Right cardiac atrium (tissue), 5 donors: ENCODE measurements at places on chromosomes 6 and 20. TPM values are rescaled to one million over a fixed set of nuclear protein-coding genes. Genes with fewer than 3 reads are reported as not detected.

GRCh38 chr20:17155401-17155800 is 71.4 kb upstream of the PCSK2 start:
- DNase-seq = no peak

The BACH2 gene
- 2.8 TPM for total RNA-seq

DNA sequence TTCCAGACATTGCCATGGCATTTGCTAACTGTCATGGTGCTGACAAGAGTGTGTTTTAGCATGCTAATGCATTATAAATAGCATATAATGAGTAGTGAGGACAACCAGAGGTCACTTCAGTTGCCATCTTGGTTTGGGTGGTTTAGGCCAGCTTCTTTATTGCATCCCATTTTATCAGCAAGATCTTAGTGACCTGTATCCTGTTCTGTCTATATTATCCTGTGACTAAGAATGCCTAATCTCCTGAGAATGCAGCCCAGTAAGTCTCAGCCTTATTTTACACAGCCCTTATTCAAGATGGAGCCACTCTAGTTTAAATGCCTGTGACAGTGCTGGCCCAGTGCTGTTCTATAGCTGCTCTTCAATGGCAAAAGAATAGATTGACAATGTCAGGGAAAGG is 781.0 kb upstream of the ADGRB3 start:
- DNase-seq = no peak

GRCh38 chr20:57128044-57128757 is 138.2 kb downstream of the BMP7 start:
- DNase-seq = no peak

The SLCO4A1 gene
- total RNA-seq = 8.4 TPM

- DNase-seq = no peak
Observed at GRCh38 chr20:38471245-38471644, 1.4 kb upstream of the RALGAPB start.

GRCh38 chr20:58129721-58130151 is 98.7 kb downstream of the ANKRD60 start:
- DNase-seq = no peak

The CTAGE9 gene
- not detected for total RNA-seq

The PGC gene
- total RNA-seq = not detected

The MYB gene
- 0.14 TPM for total RNA-seq

- no peak for DNase-seq
Observed at GRCh38 chr20:52012079-52012478, 179.5 kb downstream of the ZFP64 start.

GRCh38 chr6:11785774-11786579 is 7.4 kb upstream of the ADTRP start:
- no peak for DNase-seq

The BMP2 gene
- total RNA-seq = 2.2 TPM

GRCh38 chr6:168177103-168177891 is 98.3 kb upstream of the FRMD1 start:
- DNase-seq = no peak

DNA sequence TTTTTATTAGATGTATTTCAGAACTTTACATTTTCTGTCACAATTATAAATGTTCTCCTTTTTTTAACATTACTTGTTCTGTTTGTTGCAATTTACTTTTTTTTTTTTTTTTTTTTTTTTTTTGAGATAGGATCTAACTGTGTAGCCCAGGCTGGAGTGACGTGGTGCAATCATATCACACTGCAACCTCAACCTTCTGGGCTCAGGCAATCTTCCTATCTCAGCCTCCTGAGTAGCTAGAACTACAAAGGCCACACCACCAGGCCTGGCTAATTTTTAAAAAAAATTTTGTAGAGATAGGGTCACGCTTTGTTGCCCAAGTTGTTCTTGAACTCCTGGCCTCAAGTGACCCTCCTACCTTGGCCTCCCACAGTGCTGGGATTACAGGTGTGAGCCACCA is 15.1 kb upstream of the MBOAT1 start:
- DNase-seq = no peak

The PPIL6 gene
- total RNA-seq = 5.5 TPM

DNA sequence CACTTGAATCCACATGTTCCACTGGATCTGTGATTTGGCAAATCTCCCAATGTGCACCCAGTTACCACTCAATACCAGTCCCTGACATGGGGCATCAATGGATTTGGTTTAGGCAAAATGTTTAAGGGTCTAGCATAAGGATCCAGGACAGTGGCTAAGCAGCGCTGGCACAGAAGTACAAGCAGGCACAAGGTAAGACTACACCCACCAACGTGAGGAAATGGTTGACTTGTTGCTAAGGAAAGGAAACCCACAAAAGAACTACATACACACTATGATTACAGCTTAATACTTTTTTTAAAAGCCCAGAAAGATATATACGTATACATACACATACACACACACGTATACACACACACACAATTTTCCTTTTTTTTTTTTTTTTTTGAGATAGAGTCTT is 79.0 kb downstream of the DNAAF9 start:
- DNase-seq = no peak

DNA sequence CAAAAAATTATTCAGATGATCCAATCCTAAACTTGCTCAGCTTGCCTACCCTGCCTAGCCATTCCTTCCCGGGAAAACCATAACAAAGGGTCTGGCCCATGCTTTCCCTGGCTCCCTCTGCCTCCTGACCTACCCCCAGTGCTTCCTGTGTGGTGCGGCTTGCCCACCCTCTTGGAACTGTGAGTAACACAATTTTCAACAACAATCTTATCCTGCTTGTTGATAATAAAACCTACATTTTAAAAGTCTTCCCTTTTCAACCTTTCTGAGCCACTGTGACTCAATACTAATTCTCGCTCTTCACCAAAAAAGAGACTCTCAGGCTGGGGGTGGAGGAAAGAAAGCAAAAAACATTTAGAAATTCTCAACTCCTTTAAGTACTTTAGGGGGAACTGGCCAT is 18.0 kb downstream of the EXOC2 start:
- DNase-seq = no peak

The HSPA1A gene
- total RNA-seq = 261 TPM
